Smooth muscle cell of the pulmonary artery (primary cell): ENCODE measurements at places on chromosomes 4 and X. TPM values are rescaled to one million over a fixed set of nuclear protein-coding genes. Genes with fewer than 3 reads are reported as not detected.

The GAB3 gene
- 2.7 and 5.4 TPM in 2 replicates for total RNA-seq

The IRAK1 gene
- 60.3 and 110 TPM in 2 replicates for total RNA-seq

The STK26 gene
- total RNA-seq = 5.1 and 6.3 TPM in 2 replicates

The PSAPL1 gene
- total RNA-seq = not detected in 2 replicates

The UGT2A3 gene
- total RNA-seq = not detected in 2 replicates
